Brain pericyte (primary cell): ENCODE measurements at places on chromosomes 5 and 9.

DNA sequence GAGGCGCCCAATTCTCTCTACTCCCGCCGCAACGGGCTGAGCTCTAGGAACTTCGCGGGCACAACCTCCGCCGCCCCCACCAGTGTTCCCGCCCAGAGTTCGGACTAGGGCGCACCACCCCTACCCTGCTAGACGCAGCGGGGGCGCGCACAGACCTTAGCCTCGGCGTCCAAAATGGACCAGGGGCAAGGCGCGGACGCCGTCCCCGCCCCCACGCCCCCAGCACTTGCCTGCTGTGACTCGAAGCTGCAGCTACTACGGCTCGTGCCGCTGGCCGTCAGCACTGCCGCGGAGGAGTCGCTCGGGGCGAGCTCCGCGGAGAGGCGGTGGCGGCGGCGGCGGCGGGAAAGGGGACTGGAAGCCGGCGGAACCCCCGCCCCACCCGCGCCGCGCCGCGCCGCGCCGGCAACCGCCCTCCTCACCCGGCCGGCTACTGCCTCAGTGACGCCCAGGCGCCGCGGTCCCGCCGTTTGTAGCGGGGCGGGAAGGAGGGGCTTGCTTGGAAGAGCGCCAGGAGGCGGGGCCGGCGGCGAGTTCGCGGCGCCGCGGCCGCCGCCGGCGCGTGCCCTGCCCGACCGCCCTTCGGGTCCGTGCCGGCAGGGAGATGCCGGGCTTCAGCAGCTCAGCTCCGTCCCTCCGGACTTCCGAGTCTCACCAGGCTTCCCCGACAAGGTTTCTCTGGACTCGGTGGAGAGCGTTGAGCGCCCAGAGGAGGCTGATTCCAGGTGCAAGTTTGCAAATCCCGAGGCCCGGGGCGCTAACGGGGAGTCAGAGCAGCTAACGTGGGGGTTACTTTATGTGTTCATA lies 4.5 kb downstream of the ELAVL2 start:
- DNase-seq, result no peak

DNA sequence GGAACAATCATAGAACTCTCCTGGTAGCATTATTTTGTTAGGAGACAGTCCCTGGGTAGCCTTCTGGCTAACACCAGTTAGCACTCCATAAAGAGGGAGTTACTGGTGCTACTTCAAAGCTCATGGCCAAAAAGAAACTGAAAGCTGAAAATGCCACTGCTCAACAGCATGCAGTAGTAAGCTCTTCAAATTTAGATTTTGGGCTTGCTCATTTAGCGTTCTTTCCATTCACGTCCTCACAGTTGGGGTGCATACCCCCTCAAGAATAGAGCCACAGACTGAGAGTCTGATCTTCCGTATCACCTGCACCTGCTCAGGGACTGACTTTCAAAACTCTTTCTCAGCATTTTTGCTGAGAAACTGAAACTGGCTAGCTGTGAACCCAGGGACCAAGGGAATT lies 24.7 kb downstream of the NTRK2 start:
- no peak for DNase-seq

- no peak for DNase-seq
These were observed 7.3 kb downstream of the C9orf50 start for GRCh38 chr9:129613520-129614175.

DNA sequence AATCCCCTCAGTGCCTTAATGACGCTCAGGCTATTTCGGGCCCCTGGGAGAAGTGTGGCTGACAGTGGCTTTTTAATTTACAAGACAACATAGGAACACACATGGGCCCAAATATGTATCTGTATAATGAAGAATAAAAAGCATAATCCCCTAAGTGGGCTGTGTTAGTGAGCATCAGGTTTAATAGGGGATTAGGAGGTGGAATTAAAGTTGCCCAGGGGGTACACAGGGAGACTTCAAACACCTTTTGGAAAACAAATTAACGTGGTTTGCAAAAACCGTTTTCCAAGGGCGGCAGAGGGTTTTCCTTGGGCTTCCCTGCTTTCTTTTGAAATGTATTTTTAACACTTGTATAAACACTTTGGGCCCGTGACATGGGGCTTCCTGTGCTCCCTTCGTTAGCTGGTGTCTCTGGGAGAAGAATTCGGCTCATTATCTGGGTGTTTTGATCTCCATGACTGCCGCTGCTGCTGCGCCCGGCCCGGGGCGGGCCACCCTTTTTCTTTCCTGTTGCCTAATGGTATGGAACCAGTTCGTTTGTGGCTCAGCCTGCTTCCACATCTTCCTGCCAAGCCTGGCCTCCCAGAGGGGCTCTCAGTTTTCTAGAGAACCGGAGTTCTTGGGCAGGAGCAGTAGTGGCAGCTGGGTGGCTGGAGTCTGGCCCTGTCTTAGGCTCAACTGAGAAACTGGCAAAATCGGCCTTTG lies 173.0 kb downstream of the MACROH2A1 start:
- DNase-seq, result no peak

GRCh38 chr9:135883410-135884089 lies 23.8 kb downstream of the CAMSAP1 start:
- no peak for DNase-seq
